ENCODE measurements at places on chromosomes 7 and 10. TPM values are rescaled to one million over a fixed set of nuclear protein-coding genes. Genes with fewer than 3 reads are reported as not detected.

The GATA3 gene
- total RNA-seq, result 30.2 TPM

GRCh38 chr7:101589976-101590662 is 39.0 kb downstream of the MYL10 start:
- H3K27ac ChIP-seq, result no peak overlapping the region
- peaks cover 4% of the 10 kb centered on the region for H3K27me3 ChIP-seq
- no peaks in the 10 kb centered on the region for H3K4me1 ChIP-seq
- no peak overlapping the region for H3K4me3 ChIP-seq
- no peaks in the 10 kb centered on the region for H3K36me3 ChIP-seq

DNA sequence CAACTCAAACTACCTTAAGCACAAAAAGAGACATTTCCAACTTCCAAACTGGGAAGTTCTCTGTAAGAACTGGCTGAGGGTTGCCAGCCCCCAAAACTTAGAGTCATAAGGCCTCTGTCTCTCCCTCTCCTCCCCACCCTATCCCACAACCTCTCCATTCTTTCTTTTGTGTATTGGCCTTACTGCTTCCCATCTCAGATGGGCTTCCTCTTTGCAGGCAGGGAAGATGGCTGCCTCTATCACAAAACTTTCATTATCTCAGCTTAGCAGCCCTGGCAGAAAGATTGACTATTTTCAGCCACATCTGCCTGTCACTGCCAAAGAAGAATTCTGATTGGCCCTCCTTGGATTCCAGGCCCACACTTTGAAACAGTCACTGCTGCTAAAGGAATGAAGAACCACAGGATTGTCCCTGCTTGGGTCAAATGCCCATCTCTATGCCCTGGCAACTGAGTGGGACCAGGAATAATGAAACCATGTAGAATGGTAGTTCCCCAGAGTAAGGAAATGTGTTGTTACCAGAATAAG is 58.0 kb upstream of the PRKAR2B start:
- H3K27me3 ChIP-seq, result no peaks in the 10 kb centered on the region
- H3K4me3 ChIP-seq, result no peak overlapping the region
- H3K36me3 ChIP-seq, result no peaks in the 10 kb centered on the region
- H3K27ac ChIP-seq, result no peak overlapping the region
- H3K4me1 ChIP-seq, result no peaks in the 10 kb centered on the region

DNA sequence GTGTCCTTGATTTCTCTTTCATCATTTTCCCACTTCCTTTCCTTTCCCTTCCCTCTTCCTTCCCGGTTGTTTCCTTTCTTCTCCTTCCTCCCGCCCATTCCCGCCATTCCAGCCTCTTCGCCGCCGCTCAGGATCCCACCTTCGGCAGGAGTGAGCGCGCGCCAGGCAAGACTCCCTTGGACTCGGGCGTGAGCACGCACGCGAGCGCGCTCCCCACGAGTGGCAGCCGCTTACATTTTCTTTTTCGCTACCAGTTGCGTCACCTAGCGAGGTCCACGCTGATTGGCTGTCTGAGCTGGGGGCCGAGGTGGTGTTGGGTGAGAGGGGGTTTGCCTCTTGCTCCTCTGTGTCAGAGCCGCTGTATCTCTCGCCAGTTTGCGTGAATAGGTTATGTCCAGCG is 11.8 kb downstream of the ZAN start:
- H3K36me3 ChIP-seq, result no peaks in the 10 kb centered on the region
- peak; percentile 40 for DNase-seq
- peaks cover 16% of the 10 kb centered on the region for H3K27me3 ChIP-seq
- peak overlapping the region; percentile 37 for H3K27ac ChIP-seq
- no peaks in the 10 kb centered on the region for H3K4me1 ChIP-seq

- H3K27me3 ChIP-seq, result peaks cover 9% of the 10 kb centered on the region
- no peaks in the 10 kb centered on the region for H3K4me1 ChIP-seq
- no peak overlapping the region for H3K4me3 ChIP-seq
Measured at GRCh38 chr10:86287966-86288579, 78.5 kb downstream of the GRID1 start.

GRCh38 chr7:148670374-148670773 is 28.3 kb upstream of the CUL1 start:
- no peak for DNase-seq
- no peak overlapping the region for H3K27ac ChIP-seq
- H3K36me3 ChIP-seq, result no peaks in the 10 kb centered on the region
- no peaks in the 10 kb centered on the region for H3K27me3 ChIP-seq
- H3K4me3 ChIP-seq, result no peak overlapping the region

The SLC25A13 gene
- total RNA-seq, result 10.3 TPM

GRCh38 chr10:102234888-102235597 is 6.3 kb downstream of the PITX3 start:
- peaks cover 8% of the 10 kb centered on the region for H3K4me1 ChIP-seq
- H3K27ac ChIP-seq, result no peak overlapping the region
- no peak for DNase-seq
- H3K27me3 ChIP-seq, result peaks cover 27% of the 10 kb centered on the region
- no peak overlapping the region for H3K4me3 ChIP-seq

GRCh38 chr7:157630301-157630853 is 293.6 kb downstream of the DNAJB6 start:
- peaks cover 6% of the 10 kb centered on the region for H3K27me3 ChIP-seq
- H3K27ac ChIP-seq, result no peak overlapping the region
- peaks cover 38% of the 10 kb centered on the region for H3K4me1 ChIP-seq
- no peaks in the 10 kb centered on the region for H3K36me3 ChIP-seq
- no peak for DNase-seq

DNA sequence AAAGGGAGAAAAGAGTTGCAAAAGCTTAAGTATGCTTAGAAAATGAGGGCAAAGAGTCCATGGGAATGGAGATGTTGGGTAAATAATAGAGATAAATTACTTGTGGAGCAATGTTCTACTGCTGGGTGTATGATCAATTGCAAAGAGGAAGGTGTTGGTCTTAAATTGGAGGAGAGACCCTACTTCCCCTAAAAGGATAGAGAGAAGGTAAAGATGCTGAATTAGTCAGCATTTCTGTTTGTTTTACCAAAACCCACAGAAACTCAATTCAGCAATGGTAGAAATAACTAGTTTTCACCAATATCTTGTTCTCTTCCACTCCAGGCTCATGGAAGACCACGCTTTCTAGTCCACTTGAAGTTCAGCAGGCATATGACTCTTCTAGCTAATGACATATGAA is 32.1 kb downstream of the ASB4 start:
- peaks cover 10% of the 10 kb centered on the region for H3K27me3 ChIP-seq
- H3K36me3 ChIP-seq, result no peaks in the 10 kb centered on the region
- H3K4me1 ChIP-seq, result no peaks in the 10 kb centered on the region
- no peak overlapping the region for H3K27ac ChIP-seq
- DNase-seq, result no peak
- no peak overlapping the region for H3K4me3 ChIP-seq

GRCh38 chr10:87842220-87842641 is 21.1 kb downstream of the KLLN start:
- no peaks in the 10 kb centered on the region for H3K27me3 ChIP-seq
- H3K4me3 ChIP-seq, result no peak overlapping the region
- H3K27ac ChIP-seq, result no peak overlapping the region
- H3K36me3 ChIP-seq, result no peaks in the 10 kb centered on the region

The PLEKHS1 gene
- 0.07 TPM for total RNA-seq

The KCNIP2 gene
- 2.7 TPM for total RNA-seq

GRCh38 chr7:24477398-24478136 is 95.7 kb upstream of the PALS2 start:
- no peaks in the 10 kb centered on the region for H3K36me3 ChIP-seq
- no peak overlapping the region for H3K4me3 ChIP-seq
- H3K27me3 ChIP-seq, result peaks cover 13% of the 10 kb centered on the region
- H3K4me1 ChIP-seq, result no peaks in the 10 kb centered on the region
- no peak for DNase-seq

The AKR1C1 gene
- 0.86 TPM for total RNA-seq

DNA sequence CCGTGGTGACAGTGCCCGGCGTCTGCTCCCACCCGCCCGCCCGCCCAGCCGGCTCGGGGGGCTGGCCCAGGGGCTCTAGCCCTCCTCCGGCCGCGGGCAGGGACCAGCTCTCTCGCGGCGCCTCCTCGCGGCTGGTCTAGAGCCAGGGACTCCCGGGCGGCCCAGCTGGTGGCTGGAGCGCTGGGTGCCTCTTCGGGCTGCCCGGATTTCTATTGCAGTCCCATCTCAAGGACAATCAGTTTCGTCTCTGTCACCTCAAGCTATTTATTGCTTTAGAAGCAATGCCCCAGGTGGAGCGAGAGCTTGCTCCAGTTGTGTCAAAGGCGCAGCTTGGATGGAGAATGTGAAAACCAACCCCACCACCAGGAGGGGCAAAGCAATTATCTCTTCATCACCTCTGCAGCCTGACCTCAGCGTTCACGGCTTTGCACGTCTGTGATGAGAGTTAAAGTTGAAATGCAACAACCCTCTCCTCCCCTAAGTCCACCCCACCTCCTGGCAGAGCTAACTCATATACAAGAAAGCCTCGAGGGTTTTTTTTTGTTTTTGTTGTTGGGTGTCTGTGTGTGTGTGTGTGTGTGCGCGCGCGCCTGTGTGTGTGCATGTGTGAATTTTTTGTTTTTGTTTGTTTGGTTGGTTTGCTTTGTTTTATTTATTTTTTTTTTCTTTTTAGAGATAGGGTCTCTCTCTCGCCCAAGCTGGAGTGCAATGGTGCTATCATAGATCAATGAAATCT is at the start of gene ITGA8:
TSS of gene ITGA8 (minus strand) at position 24 of the 736 bp plus-strand sequence. CDS start 151 bp downstream, outside the sequence.
- no peak within 1 kb of the TSS for H3K27ac ChIP-seq
- no peaks in the 10 kb centered on the region for H3K36me3 ChIP-seq
- DNase-seq, result peak; percentile 20
- H3K4me3 ChIP-seq, result no peak within 1 kb of the TSS

DNA sequence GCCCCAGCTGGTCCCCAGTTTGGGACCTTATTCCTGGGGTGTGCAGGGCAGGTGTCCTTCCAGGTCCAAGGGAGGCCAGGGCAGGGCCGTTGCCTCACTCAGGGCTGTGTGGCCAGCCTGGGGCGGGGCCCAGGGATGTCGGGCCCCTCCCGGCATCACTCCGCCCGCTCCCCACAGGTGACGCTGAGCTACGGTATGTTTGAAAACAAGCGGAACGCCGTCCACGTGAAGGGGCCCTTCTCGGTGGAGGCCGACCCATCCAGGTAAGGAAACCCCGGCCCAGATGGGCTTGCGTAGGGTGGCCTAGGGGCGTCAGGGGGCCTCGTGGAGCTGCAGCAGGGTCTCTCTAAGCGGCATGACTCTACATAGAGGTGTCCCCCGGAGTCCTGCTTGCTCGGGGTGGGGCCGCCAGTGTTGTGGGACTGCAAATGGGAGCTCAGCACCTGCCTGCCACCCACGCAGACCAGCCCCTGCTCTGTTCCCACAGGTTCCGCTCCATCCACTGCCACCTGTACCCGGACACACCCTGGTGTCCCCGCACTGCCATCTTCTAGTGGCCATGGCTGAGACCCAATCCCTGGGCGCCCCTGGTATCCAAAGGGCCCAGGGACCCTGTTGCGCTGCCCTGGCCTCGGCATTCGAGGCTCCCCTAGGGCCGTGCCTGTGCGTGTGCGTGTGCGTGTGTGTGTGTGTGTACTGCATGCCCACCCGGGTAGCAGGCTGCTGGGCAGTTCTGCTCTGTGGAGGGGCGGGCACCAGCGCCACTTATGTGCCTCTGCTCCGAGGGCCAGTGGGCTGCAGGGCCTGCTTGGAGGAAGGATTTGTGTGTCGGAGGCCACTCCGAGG is 7.3 kb downstream of the LFNG start:
- DNase-seq, result peak; percentile 19
- no peaks in the 10 kb centered on the region for H3K36me3 ChIP-seq

The VSIR gene
- total RNA-seq, result 104 TPM

- peaks cover 7% of the 10 kb centered on the region for H3K36me3 ChIP-seq
- DNase-seq, result no peak
- H3K27me3 ChIP-seq, result no peaks in the 10 kb centered on the region
- no peak overlapping the region for H3K27ac ChIP-seq
- no peak overlapping the region for H3K4me3 ChIP-seq
Measured at GRCh38 chr7:131480384-131481315, 75.8 kb downstream of the PODXL start.

GRCh38 chr10:94002156-94002555 is 8.4 kb downstream of the PLCE1 start:
- H3K27ac ChIP-seq, result no peak overlapping the region
- H3K27me3 ChIP-seq, result peaks cover 22% of the 10 kb centered on the region
- no peak for DNase-seq
- no peaks in the 10 kb centered on the region for H3K4me1 ChIP-seq

DNA sequence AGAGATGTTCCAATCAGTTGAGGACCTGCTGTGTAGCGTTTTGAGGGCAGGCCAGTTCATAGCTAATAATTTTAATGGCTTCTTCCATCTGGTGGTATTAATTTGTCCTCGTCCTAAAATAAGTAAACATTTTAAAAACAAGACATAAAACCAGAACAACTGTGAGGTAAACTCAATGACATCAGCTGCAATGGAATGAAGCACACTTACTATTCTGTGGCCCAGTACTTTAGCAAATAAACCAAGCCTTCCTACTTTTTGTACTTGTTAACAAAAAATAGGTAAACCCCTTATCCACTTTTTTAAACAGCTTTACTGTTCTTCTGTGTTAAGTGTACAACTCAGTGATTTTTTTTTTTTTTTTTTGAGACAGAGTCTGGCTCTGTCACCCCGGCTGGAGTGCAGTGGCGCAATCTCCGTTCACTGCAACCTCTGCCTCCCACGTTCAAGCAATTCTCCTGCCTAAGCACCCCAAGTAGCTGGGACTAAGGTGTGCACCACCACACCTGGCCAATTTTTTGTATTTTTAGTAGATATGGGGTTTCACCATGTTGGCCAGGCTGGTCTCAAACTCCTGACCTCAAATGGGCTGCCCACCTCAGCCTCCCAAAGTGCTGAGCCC is 28.9 kb upstream of the FZD1 start:
- no peaks in the 10 kb centered on the region for H3K36me3 ChIP-seq
- H3K4me3 ChIP-seq, result no peak overlapping the region
- peaks cover 3% of the 10 kb centered on the region for H3K4me1 ChIP-seq

DNA sequence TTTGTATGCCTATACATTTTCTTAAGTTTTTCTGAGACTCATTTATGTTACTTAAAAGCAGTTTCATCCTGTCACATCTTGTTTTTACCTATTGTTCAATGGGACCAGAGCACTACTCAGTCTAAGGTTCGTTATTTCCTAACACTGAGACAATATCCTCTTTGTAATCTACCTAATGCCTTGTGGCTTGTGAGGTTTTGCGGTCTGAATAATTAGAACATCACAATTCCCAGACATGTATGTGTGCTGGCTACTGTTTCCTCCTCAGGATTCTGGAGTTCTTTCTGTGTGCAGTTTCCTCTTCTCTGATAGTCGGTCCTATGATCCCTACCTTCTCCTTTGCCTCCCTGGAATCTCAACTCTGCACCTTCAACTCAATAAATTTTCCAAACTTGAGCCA is 620.2 kb downstream of the ANKRD7 start:
- H3K36me3 ChIP-seq, result no peaks in the 10 kb centered on the region
- no peak for DNase-seq
- H3K4me3 ChIP-seq, result no peak overlapping the region
- no peak overlapping the region for H3K27ac ChIP-seq
- no peaks in the 10 kb centered on the region for H3K27me3 ChIP-seq

The CYP2C19 gene
- total RNA-seq, result not detected

The ITIH5 gene
- total RNA-seq, result not detected

The RADIL gene
- 0.69 TPM for total RNA-seq
